IMR-90 (cell line): ENCODE measurements at places on chromosomes 6 and 20. TPM values are rescaled to one million over a fixed set of nuclear protein-coding genes. Genes with fewer than 3 reads are reported as not detected.

Gene FAM50B
- 7.4 and 8.0 TPM in 2 replicates for polyA plus RNA-seq

Gene NRSN1
- polyA plus RNA-seq, result not detected in 2 replicates

Gene TRIM10
- polyA plus RNA-seq, result not detected in 2 replicates

DNA sequence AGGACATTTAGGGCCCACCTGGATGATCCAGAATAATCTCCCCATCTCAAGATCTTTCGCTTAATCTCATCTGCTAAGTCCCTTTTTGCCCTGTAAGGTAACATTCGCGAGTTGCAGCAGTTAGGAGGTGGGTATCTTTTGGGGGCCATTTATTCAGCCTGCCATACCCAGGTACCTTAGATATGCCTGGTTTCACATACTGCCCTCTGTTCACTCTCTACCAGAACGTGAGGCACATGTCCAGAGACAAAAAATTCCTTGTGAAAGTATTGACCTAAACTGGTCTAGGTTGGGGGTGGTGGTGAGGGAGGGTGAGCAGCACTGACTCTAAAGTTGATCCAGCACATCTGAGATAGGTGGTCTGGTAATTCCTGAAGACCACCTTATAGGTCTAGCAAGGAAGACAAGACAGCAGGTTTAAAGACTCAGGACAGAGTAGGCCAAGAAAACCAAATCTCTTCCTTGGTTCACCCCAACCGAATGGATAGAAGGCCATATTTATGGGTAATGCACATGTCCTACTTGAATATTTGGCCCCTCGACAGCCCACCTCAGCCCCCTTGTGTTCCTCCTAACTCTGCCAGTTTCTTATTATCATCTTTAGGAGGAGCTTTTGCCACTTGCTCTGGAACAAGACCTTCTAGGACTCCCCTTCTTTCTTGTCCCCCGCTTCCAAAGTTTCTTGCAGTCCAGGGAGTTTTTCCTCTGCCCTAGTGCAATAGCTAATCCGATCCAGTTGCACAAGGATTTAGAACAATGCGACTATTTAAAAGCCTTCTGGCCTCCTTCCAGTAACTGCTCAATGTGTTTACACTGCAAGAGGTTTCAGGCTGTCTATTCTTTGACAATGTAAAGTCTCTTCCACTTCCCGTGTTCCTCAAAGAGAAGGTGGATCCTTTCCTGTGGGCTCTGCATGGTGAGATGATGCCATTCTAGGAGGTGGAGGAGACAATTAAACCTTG lies 213.0 kb upstream of the LAMP5 start:
- DNase-seq, result peak; percentile 89

DNA sequence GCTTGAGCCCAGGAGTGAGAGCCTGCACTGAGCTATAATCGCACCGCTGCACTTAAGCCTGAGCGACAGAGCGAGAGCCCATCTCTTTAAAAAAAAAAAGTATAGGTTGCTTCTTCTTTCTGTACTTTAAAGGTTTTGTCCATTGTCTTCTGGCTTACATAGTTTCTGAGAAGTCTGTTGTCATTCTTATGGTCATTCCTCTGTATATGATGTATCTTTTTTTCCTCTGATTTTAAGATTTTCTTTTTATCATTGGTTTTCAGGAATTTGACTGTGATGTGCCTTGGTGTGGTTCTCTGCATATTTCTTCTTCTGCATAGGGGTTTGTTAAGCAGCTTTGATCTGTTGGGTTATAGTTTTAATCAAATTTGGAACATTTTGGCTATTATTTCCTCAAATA lies 29.1 kb downstream of the QRSL1 start:
- peak; percentile 5 for DNase-seq

GRCh38 chr6:23316131-23316530 lies 746.8 kb downstream of the HDGFL1 start:
- DNase-seq, result peak; percentile 35

- no peak for DNase-seq
Observed at GRCh38 chr6:2514965-2515543, 235.7 kb downstream of the MYLK4 start.

DNA sequence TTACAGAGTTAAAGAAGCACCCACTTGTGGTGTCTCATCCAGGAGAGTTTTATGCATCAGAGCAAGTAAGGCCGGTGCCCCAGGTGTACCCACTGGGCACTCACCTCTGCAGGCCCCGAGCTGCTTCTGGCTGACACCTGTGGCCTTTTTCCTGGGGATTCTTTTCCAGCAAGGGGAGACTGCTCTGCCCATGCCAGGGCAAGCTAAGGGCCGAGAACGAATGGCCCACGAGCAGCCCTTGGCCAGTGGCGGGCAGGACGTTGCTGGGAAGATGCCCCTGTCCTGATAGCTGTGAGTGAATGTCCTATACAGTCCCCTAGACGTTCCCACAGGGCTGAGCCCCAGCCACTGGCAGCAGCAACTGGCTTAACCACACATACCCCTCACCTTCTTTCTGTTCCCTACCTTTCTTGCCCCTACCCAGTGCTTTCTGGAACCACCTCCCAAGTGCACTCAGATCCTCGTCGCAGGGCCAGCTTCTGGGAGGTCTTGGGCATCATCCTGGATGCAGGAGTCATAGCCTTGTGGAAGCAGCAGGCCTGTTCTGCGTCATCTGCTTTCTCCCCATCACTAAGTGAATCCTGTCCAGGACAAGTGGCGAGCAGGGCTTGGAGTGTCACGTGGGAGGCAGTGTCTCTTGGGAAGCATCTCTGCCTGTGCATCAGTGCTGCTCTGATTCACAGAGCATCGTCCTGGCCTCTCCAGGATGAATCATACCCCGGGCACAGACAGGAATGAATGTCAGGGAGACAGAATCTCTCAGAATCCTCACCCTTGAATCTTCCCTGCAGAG lies 32.5 kb downstream of the SYNDIG1 start:
- DNase-seq, result peak; percentile 59

GRCh38 chr6:155185544-155185943 lies 78.3 kb upstream of the CLDN20 start:
- peak; percentile 28 for DNase-seq

- peak; percentile 68 for DNase-seq
Observed at GRCh38 chr20:4401601-4402000, 320.1 kb upstream of the PRND start.
